GM12892 (cell line): ENCODE measurements at places on chromosomes 1 and 21.

- DNase-seq: no peak
Measured at GRCh38 chr1:48102766-48103165, 105.6 kb upstream of the TRABD2B start.

DNA sequence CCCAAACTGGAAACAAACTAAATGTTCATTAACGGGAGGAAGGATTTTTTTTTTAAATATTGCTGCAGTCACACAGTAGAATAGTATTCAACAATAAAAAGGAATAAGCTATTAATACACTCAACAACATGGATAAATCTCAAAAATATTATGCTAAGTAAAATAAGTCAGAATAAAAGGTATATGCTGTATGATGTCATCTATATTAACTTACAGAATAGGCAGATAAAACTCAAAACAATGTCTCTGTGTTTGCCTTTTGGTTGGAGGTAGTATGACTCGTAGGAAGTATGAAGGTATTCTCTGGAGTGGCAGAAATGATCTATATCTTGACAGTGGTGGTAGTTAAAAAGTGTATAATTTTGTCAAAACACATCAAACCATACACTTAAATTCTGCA, 6.1 kb upstream of the ST6GALNAC5 start:
- DNase-seq: no peak

DNA sequence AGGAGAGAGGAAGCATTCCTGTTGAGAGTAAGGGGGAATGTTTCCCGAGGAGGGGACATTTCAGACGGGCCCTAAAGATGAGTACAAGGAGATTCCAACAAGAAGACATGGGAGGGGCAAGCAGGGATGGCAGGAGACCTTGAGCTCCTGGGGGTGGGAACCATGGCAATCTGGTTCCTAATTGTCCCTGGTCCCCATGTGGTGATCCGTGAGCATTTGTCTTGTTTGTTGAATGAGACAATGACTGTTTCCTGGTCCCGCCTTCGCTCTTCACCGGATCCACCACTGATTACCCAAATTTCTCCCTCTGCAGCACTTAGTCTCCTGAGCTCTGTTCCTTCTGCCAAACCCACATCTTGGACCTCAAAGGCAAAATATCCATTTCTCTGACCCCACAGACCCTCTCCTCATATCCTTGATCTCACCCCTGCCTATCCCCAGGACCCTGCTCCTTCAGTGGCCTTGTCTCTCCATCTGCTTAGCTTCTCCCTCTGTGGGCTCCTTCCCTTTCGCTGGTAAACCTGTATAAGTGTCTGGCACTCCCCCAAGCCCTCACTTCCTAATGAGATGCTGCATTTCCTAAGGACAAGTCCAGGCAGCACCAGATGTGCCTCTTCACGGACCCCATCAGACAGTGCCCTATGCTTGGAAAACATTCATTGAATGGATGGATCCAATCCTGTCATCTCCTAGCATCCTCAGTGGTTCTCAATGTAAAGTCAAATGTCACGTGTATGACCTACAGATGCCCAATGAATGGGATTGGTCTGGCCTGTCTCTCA, 8.3 kb upstream of the CSF1 start:
- no peak for DNase-seq

- no peak for DNase-seq
Measured at GRCh38 chr1:53934170-53934765, 11.2 kb downstream of the IFT25 start.

DNA sequence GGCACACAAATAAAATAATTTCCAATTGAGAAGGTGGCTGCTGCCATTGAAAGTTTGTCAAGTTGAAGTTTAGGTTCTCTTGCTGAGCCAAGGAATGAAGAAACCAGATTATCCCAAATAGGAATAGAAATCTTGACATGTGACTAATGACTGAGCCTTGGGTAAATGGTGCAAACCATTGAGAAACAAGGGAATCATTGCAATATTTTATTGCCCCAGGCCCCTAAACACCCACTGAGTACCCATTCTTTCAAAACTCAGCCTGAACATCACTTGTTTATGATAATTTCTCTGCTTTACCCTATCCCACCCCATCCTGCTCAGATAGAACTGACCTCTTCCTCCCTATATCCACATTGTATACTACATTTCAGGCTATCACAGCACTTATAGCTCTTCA, 46.6 kb upstream of the VTCN1 start:
- no peak for DNase-seq

GRCh38 chr1:6515771-6516170, 24.3 kb upstream of the PLEKHG5 start:
- no peak for DNase-seq

- DNase-seq: no peak
Measured at GRCh38 chr1:241171991-241172390, 185.0 kb downstream of the RGS7 start.
